ENCODE measurements at places on chromosomes 5 and 9. TPM values are rescaled to one million over a fixed set of nuclear protein-coding genes. Genes with fewer than 3 reads are reported as not detected.

- DNase-seq, result no peak
These were observed 585.7 kb upstream of the DAB2 start for GRCh38 chr5:40010436-40010835.

GRCh38 chr9:17342696-17343095, 207.9 kb downstream of the CNTLN start:
- DNase-seq, result no peak

DNA sequence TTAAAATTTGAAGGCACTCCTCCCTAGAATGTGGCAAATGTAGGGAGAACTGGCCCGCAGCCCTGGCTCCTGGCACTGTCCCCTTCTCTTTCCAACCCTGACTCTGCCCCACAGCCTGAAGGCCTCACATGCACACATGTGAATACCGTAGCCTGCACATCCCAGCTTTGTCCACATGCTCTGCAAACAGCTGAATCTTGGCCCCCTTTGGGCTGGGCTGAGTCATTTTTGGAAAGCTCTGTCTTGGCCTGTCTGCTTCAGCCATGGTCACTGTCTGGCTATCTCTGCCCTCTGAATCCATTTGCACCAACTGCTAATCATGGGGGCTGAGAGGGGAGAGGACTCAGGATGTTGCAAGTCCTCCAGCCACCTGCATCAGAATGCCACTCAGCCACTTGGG, 22.1 kb upstream of the GALNT10 start:
- DNase-seq, result no peak

DNA sequence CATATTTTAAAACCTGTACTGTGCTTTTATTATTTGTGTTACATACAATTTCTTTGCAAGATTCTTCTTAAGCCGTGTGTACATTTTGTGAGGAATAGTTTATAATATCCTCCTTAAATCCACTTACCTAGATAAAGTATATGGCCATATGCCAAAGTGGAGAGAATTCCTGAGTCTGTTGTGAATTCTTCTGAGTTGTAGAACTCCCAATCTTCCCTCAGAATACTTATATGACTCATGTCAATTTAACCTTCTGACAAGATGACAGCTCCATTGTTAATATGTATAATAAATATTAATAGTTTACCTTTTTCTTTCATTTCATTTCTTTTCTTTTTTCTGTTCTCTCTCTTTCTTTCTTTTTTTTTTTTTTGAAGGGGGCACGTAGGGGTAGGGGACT, 6.0 kb upstream of the RICTOR start:
- DNase-seq, result no peak

DNA sequence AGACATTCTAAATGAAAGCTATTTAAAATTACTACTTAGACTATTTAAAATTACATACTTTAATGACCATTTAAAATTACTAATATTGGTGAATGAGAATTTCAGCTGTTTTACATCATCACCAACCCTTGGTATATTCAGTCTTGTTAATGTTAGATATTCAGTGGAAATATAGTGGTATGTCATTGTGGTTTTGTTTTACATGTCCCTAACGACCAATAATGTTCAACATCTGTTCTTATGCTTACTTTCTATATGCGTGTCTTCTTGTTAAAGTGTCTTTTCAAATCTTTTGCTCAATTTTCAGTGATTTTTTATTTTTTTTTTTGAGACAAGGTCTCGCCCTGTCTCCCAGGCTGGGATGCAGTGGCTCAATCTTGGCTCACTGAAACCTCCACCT, 279.3 kb upstream of the TARS1 start:
- DNase-seq, result no peak

- DNase-seq, result no peak
These were observed 66.1 kb downstream of the CFAP90 start for GRCh38 chr5:7784683-7785380.

The ADAMTS6 gene
- total RNA-seq, result 2.0 TPM

DNA sequence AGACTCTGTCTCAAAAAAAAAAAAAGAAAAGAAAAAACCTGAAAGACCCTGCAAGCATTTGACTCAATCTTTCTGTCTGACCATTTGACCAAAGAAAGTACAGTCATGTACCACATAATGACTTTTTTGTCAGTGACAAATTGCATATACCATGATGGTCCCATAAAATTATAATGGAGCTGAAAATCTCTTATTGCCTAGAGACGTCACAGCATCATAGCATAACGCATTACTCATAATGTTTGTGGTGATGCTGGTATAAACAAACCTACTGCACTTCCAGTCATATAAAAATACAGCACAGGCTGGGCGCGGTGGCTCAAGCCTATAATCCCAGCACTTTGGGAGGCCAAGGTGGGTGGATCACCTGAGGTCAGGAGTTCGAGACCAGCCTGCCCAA, 10.5 kb downstream of the ECM2 start:
- DNase-seq, result no peak

GRCh38 chr5:128254789-128255188, 171.2 kb downstream of the SLC12A2 start:
- no peak for DNase-seq

The C9orf153 gene
- total RNA-seq, result 0.66 TPM

DNA sequence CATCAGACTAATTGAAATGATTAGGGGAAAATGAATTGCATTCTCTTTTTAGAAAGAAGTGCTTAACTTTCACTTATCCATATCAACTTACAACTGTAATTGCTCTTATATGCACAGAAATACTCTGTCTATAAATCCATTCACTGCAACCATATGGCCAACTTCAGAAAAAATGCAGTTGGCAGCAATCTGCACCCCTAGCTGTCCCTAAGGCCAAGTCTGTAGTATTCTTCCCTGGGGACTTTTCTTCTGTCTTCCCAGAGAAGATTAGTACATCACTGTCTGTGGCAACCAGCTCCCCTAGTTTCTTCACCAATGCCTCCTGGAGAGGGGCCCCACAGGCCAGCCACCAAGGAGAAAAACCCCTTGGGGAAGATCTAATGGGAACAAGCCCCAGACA, 45.4 kb downstream of the ABCA1 start:
- no peak for DNase-seq

DNA sequence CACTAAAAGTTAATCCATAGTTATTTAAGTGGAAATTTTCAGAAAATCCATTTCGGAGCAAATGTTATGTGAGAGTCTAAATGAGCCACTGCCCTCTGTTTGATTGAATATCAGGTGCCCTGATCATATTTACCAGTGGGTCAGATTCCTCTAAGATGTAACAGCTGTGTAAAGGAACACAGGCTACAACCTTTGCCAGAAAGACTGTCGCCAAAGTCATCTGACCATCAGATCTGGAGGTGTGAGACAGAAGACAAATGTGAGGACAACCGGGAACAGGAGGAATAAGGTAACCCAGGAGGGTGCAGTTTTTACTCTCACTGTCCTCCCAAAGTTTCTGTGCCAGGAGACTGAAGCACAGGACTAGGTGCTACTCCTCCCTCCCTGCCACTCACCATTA, 90.8 kb downstream of the CAAP1 start:
- DNase-seq, result no peak

DNA sequence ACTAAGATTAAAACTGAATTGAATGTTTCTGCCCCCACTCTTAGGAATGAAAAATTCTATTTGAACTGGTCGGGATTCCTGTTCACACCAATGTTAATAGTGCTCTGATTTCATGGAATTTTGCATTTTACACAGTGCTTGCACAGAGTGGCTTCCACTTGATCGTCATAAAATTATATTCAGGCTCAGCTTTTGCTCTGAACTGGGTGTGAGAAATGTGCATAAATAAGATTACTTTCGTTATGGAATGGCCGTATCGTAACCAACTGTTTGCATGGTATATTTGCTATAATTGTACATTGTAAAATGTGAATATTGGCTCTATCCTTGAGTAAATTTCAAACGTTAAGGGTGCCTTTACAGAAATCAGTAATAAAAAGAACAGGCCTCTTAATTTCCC, 240.9 kb downstream of the RFK start:
- no peak for DNase-seq

DNA sequence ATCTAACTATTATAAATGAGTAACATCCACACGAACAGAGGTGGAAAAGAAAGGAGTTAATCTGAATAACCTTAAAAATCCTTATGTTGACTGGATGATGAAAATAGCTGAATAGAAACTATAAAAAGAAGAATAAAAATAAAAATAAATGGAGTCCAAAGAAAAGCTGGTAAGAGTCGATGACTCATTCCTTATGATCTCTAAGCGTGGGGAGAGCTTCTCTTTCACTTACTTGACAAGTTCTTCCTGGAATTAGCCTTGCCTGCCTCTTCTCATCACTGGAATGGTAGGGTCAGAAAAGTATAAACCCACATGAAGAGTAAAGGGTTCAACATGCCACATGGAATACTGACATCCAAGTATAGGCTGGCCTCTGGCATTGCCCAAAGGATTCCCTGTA, 477.0 kb upstream of the RGMB start:
- DNase-seq, result no peak

- DNase-seq, result no peak
These were observed 53.2 kb upstream of the TMEM171 start for GRCh38 chr5:73067213-73067612.

DNA sequence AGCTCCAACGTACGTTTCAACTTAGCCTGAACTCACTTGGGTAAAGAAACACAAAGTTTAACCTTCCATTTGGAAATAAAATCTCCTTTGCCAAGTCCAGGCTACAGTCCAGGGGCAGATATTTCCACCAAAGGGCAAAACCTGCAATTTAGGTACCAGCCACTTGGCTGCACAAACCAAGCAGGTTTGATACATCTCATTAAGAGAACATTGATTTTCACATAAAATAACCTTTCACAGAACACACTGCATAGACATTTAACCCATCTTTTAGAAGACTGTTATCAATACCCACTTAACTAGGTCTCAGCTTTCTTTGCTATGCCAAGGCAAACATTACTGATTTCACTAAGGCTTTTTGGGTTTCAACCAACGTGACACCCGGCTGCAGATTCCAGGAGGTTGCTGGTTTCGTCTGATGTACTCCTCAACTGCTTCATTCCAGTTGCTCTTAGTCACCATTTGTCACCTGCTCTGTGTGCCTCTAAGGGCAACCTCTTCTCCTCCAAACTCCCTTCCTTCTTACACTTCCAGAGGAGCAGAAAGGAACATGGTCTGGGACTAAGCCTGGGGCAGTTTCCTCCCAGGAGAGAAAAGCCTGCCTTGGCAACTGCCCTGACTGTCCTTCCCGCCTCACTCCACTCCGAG, 67.1 kb downstream of the EPB41L4B start:
- DNase-seq, result no peak

- DNase-seq, result no peak
These were observed 260.7 kb downstream of the NR3C1 start for GRCh38 chr5:143142596-143143435.

The RNF183 gene
- 0.44 TPM for total RNA-seq

- DNase-seq, result no peak
These were observed 70.4 kb upstream of the SIMC1 start for GRCh38 chr5:176167800-176168199.

The CYSTM1 gene
- total RNA-seq, result 7.2 TPM

DNA sequence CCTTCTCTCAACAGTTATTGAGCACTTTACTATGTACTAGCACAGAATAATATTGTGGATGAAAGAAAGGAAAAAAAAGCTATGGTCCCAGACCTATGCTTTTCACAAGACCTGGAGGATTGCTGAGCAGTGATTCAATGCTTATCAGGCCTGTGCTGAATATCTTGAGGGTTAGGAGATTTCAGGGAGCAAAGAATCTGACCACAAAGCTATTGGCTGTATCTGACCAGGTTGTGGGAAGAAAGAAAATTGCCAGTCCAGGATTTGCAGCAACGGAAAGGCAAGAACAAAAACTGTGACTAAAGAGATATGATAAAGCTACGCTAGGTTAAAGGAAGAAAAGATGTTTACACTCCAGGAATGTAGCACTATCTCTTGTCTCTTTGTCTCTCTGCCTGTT, 14.9 kb upstream of the MACIR start:
- DNase-seq, result no peak

Measured in CD4-positive, alpha-beta T cell (primary cell).